ENCODE measurements at places on chromosomes 3 and 15.

- DNase-seq, result no peak
Measured at GRCh38 chr3:146605106-146605505, at the start of gene PLSCR5. PLSCR5 (minus strand) TSS chr3:146605346; CDS start chr3:146605212, 134 bp downstream.

DNA sequence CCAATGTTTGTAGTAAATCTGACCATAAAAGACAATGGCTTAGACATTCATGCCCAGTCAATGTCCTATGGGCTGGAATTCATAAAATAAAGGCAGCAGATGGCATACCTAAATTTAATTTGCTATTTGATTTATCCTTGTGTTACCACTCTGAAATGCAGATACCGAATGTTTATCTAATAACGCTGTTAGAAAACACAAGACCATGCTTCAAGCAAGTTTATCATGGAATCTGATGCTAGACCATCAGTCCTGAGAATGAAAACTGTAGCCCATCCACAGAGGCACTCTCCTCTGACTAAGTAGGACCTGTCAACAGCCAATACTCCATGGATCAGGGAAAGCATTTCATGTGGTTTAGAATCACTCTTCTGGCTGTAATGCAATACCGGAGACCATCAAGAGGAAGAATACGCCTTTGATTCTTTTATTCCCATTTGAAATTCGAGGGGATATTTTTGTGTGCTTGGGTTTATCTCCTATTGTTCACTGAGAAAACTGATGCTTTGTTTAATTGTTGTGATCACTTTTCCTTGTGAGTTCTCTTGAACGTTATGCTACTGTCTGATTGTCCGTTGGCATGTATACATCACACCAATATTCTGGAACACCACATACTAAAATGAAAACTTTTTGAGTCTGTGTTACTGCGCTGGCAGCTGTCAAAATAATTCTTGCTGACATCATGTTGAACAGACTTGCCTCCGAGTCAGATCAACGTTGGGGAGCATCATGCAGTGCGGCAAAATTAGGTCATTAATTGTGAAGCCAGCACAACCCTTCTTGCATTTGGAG, 12.1 kb upstream of the CPB1 start:
- no peak for DNase-seq

- DNase-seq, result no peak
Measured at GRCh38 chr3:31885235-31885634, 95.8 kb downstream of the OSBPL10 start.

DNA sequence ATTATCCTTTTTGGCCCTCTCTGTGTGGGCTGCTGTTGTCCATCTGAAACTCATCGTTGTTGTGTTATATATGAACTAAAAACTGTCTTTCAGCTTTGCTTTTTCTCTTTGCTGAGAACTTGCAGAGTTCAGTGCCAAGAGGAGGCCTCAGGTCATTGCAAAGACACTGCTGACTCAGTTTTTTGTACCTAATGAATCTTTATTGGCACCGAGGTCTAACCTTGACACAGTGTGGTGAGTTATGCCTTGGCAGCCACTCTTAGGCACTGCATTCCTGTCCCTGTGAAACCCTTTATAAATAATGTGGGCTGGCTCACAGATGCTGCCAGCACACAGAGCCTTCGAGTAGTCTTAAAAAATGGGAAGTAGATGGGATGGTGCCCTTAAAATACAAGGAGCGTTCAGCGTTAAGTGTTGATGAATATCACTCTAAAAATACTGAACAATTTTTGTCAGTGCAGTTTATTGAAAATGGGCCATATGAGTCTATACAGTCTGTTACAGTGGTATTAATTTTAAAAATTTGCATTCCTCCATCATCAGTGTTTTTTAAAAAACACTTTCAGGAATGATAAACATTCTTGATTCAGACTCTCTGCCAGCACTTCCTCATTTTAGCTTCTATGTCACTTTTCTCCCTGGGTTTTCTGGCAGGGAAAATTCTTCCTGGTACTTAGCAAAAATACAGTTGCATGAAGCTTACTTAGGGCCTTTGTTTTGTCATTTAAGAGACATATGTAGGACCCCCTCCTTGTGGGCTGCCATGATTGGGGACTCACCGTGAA, 234.1 kb downstream of the CACNA2D3 start:
- no peak for DNase-seq

GRCh38 chr3:43537225-43537624, 84.6 kb downstream of the ANO10 start:
- DNase-seq, result peak; percentile 80

DNA sequence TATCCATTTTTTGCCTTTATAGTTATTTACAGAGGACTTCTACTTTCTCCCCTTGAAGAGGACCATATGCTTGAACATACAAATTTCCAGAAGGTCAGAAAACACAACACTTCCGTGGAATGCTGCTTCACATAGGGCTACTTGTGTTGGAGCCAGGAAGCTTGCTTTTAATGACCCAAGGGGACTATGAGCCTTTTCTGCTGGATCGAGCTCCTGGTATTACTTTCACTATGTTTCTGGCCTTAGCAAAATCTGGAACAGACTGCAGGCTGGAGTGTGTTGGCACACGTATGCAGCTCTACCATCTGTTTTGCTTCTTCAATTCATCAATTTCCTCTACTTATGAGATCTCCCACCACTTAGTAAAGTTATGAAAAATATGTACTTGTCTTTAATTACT, 69.3 kb upstream of the CBLB start:
- DNase-seq, result peak; percentile 92

All from NCI-H1694 (cell line).